T-helper 1 cell (primary cell): ENCODE measurements at places on chromosomes 7 and 10.

DNA sequence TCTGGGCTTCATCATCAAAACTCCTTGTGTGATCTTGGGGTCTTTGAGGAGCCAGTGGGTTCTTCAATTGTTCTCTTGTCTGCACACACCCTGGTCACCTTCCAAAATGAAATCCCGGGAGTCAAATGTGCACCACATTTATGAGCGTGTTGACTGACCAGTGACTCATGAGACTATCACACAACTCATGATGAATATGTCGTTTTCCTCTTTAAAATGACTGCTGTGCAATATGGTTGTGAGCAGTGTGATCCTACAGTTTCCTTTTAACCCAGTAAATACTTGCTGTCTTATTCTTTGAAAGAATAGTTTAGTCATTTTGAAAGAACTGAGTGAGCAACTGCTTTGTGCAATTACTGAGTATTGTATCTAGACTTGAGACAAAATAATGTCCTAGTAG lies 149.2 kb downstream of the DYNC1I1 start:
- no peak for DNase-seq

DNA sequence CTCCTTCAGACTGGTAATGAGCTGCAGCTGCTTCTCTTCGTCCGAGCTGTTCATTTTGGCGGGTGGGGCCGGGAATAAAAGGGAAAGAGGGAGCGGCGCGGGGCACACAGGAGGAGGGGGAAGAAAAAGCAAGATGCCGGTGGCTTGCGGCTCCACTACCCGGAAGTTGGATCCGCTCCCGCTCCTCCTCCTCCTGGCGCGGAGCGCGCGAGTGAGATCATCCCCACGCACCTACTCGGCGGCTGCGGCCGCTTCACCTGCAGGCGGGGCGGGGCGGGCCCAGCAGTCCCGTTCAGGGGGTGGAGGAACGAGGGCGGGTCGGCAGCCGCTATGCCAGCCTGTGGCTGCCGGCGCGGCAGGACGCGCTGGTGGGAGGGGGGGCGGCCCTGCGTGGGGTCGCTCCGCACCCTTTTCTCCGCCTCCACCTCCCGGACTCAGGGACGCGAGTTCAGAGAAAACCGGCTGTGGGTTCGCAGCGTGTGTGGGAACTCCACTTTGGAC lies at the start of gene SHTN1:
TSS of gene SHTN1 (minus strand) at position 162 of the 501 bp plus-strand sequence. CDS start at position 54, 108 bp downstream.
- DNase-seq, result no peak

- no peak for DNase-seq
These were observed 19.2 kb downstream of the KCP start for GRCh38 chr7:128891110-128891941.

GRCh38 chr10:126013489-126014281 lies 117.3 kb downstream of the FANK1 start:
- DNase-seq, result no peak

GRCh38 chr10:34912771-34913170 lies 97.7 kb upstream of the PARD3 start:
- no peak for DNase-seq

GRCh38 chr10:35569111-35569707 lies 35.9 kb upstream of the GJD4 start:
- DNase-seq, result no peak

- no peak for DNase-seq
These were observed 3.5 kb upstream of the GHITM start for GRCh38 chr10:84135836-84136235.

DNA sequence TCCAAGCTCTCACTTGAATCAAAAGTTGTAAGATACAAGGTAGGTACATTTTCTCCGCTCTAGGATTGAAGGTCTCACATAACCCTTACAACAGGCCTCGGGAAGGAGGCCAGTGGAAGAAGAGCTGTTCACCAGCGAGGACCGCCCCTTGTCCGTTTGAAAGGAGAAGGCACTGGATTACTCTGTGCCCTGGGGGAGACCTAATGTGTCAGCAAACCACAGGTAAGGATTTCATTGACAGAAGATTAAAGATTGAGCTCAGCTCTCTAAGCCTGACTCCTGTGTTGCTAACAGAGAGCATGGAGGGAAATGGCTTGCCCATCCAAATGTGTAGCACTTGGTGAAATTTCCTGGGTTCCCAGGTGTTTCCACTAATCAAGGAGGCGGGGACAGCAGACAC lies 81.2 kb downstream of the SLC16A9 start:
- DNase-seq, result no peak
